Tibial artery (tissue), 4 donors: ENCODE measurements at places on chromosomes 6 and 20.

DNA sequence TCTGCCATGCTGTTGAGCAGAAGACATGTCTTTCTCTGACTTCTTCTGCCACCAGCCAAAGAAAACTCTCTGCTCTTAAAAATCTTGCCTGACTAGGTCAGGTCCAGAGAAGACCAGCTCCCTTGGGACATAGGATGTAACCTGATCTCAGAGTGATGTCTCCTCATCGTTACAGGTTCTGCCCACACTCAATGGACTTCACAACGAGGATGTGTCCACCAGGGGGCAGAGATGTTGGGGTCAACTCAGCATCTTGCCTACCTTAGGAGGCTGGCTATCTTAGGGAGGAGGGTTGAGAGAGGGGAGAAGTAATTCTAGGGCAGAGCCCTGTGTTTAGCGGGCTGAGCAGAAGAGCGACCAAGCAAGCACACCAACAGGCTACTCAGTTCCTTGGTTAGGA is 207.6 kb upstream of the CDH4 start:
- DNase-seq = peak; percentile 19

DNA sequence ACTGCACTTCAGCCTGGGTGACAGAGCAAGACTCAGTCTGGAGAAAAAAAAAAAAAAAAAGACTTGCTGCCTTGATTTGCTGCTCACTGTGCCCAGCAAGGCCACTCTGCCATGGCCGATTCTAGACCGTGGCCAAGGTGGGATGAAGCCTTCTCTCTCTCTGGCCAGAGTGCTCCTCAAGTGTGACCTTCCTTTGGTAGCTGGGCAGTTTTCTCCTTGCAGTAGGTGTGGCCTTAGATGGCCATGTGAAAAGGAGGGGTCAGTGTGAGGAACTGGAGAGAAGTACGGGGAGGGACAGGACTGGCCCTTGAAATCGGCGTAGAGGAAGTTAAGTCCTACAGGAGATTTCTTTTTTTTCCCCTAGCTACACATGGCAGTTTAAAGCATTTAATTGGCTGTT is 272.0 kb downstream of the ARID1B start:
- DNase-seq = no peak

GRCh38 chr20:36170542-36171215 is 16.1 kb downstream of the EPB41L1 start:
- no peak for DNase-seq

DNA sequence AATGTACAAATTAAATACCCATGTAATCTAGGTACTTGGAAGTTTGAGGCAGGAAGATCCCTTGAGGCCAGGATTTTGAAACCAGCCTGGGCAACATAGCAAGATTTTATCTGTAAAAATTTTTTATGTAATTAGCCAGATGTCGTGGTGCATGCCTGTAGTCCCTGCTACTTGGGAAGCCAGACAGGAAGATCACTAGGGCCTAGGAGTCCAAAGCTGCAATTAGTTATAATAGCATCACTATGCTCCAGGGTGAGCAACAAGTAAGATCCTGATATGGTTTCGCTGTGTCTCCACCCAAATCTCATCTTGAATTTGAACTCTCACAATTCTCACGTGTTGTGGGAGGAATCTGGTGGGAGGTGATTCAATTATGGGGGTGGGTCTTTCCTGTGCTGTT is 535.8 kb downstream of the TENT5A start:
- no peak for DNase-seq

GRCh38 chr6:156174031-156174890 is 602.9 kb upstream of the ARID1B start:
- DNase-seq = no peak

GRCh38 chr6:74479960-74480359 is 725.9 kb downstream of the COL12A1 start:
- DNase-seq = no peak

GRCh38 chr20:15945289-15945688 is 628.0 kb downstream of the KIF16B start:
- no peak for DNase-seq

DNA sequence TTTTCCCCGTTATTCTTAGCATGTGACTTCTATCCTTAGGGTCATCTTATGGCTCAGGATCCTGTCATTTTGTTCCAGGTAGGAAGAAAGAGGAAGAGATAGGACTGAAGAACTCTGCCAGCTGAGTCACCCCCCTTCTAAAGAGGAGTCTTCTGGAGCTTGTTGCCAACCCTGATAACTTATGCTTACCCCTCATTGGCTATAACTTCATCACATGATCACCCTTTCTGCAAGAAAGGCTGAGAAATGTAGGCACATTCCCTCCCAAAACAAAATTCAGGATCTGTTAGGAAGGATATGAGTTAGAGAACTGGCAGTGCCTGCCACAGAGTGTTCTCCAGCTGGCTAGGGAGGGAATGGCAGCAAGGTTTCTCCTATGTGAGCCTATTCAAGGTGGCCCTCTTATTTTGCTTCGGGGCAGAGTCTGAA is 35.6 kb downstream of the ARFGEF2 start:
- no peak for DNase-seq

- peak; percentile 54 for DNase-seq
Measured at GRCh38 chr6:150004101-150004782, 21.1 kb downstream of the RAET1L start.

GRCh38 chr20:47220161-47220582 is 136.3 kb downstream of the ZMYND8 start:
- DNase-seq = no peak

DNA sequence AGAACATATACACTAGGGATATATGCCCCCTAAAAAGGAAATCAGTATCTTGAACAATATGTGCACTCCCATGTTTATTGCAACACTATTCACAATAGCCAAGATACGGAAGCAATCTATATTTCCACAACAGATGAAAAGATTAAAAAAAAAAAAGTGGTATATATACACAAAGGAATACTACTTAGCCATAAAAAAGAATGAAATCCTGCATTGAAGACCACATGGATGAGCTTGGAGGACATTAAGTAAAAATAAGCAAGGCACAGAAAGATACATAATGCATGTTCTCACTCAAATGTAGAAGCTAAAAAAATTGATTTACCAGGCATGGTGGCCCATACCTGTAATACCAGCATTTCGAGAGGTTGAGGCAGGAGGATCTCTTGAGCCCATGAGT is 4.6 kb downstream of the GOPC start:
- no peak for DNase-seq

DNA sequence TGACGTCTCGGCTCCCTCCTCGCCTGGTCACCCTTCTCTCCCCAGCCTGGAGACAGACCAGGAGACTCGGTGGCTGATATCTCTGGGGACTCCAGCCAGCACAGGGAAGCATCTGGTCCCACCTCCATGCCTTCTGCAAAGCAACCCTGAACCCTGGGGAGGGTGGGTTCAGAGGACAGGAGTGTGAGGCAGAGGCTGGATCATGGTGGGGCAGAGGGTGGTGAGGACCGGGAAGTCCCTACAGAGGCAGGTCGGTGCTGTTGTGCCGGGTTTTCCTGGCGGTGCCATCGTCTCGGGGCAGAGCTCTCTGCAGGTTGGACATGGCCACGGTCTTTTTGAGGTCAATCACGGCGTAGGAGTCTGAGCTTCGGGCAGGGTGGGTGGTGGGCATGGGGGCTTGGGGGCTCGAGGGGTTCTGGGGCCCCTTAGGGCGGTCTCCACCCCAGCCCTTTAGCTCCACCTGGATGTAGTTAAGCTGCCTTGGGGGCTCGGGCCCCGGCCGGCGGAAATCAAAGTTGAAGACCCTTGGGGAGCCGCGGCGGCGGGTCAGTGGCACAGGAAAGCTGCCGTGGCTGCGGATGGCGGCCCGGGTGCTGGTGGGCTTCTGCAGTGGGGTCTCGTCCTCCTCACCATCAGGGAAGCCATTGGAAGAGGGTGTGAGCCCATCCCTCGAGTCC is 9.2 kb downstream of the FRS3 start:
- no peak for DNase-seq

GRCh38 chr6:99588618-99589289 is 17.9 kb upstream of the PRDM13 start:
- DNase-seq = peak; percentile 76

DNA sequence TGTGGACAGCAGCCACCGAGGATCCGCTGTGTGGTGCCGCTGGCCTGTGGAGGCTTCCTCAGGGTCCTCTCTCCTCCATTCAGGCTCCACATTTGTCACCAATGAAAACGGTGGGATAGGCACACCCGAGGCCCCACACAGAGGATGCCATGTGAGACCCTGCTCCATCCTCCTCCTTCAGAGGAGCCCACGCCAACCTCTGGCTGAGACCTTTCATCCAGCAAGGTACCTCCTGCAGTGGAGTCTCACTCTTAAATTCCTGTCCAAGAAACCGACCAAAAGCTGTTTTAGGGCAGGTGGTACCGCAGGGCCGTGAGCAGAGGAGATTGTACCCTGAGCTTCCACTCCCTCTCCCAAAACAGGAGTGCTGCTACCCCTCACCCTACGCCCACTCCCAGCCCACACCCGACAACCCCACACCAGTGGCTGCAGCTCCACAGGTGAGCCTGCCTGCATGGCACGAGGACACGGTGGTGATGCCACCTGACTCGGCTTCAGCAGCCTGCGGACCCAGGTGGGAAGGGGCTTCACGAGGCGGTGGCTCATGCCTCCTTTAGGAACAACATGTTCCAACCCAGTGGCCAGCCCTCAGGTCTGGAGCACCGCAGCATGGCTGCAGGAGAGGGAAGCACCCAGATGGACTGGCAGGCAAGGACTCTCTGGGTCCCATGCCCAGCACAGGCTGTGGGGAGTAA is 237.6 kb upstream of the AFDN start:
- no peak for DNase-seq

GRCh38 chr6:79469376-79470246 is 67.6 kb downstream of the LCA5 start:
- DNase-seq = no peak

DNA sequence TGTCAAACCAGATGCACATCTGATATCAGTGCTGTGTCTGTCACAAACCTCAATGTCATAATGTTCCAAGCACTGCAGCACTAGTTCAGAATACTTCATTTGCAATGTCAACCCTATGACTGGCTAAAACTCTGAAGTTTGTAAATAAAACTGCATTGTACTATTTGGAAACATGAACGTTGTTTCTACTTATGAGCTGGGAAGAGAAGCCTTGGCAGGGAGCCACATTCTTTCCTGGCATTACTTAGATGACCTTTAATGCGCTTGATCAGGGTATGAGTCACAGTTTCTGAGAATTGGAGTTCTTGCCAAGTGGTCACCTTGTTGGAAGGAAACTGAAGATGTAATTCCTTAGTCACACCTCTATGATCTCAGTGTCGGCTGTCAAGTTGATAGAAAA is 664.8 kb upstream of the MMS22L start:
- no peak for DNase-seq

DNA sequence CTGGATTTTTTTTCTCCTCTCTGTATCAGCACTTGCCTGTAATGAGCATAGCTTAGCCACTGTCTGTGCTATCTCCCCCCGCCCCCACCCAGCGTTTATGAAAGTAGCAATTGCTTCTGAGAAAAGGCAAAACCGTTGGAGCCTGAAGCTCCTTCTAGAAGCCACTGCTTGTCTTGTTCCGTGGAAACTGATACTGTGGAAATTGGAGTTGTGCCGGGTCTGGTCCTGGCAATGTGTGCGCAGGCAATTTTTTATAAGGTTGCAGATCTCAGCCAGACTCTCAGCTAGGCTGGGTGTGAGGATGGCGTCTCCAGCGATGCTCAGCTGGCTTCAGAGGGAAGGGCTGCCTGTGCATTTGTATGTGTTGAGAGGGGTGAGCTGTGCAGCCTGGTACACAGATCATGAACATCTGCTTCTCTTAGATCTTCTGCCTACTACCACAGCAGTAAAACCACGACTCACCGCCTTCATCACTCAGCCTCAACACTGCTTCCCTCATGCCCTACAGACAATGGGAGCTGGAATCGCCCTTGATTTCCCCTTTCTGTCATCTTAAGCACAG is 72.4 kb upstream of the GTSF1L start:
- DNase-seq = no peak

DNA sequence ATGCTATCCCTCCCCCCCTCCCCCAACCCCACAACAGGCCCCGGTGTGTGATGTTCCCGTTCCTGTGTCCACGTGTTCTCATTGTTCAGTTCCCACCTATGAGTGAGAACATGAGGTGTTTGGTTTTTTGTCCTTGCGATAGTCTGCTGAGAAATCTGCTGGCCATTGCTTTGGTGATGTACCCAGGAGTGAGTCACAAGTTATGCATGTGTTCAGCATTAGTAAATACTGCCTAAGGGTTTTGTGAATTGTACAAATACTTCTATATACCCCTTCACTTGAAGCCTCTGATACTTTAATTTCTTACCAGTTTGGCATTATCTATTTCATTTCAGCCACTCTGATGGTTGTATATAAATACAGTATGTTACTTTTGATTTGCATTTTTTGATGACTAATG is 711.3 kb upstream of the GJE1 start:
- DNase-seq = no peak

DNA sequence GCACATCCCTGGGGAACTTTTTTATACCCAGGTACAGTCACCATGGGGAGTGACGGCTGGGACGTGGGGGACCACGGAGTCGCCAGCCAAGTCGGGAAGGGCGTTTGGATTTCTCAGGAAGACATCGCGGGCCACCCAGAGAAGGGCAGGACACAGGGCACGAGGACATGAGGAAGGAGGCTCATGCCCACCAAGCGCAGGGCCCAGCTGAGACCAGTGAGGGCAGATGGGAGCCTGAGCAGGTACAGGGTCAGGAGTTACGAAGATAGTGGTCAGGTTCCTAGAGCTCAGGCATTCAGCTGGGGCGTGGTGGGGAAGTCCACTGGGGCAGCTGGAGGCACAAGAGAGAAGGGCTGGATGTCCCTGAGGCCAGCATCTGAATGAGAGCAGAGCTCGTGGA is 74.6 kb downstream of the ZNF133 start:
- DNase-seq = no peak

DNA sequence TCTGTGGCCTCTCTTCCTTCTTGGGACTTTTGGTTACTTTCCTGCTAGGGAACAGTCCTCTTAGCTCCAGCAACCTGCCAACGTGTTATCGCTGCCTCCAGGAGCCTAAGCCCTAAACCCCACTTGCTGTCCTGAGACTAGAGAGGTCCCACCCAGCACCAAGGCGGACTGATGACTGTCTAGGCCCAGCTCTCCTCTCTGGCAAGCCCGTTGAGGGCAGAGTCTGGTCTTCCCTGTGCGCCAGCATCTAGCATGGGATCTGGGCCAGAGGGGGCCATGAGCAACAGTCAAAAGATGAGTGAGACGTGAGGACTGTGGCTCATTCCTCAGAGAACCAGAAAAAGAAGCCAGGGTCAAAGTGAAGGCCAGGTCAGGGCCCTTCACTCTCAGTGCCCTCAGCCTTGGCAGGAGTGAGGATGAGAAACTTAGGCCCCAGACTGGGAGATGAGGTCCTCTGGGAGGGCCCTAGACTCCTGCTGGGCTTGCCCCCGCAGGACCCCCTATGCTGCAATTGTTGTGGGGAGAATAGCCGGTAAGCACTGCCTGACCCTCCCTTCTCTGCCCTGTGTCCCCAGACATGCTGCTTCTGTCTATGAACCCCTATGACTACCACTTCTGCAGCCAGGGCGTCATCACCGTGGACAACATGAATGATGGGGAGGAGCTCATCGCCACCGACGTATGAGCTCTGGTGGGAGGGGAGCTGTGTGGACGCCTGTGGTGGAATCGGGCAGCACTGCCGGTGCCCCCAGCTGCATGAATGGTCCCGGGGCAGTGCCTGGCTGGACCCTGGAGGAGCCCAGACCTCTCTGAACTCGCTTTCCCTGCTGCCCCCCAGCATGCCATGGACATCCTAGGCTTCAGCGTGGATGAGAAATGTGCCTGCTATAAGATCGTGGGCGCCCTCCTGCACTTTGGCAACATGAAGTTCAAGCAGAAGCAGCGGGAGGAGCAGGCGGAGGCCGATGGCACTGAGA is 30.9 kb downstream of the MYH7B start:
- DNase-seq = no peak
